ENCODE measurements at places on chromosomes 7 and 10.

- no peak for DNase-seq
Observed at GRCh38 chr7:127534636-127535035, 50.8 kb downstream of the GCC1 start.

- DNase-seq: no peak
Observed at GRCh38 chr7:88329532-88330463, 23.1 kb upstream of the STEAP4 start.

GRCh38 chr10:97319671-97320479 is 804 bp downstream of the FRAT1 start:
- peak; percentile 85 for DNase-seq

DNA sequence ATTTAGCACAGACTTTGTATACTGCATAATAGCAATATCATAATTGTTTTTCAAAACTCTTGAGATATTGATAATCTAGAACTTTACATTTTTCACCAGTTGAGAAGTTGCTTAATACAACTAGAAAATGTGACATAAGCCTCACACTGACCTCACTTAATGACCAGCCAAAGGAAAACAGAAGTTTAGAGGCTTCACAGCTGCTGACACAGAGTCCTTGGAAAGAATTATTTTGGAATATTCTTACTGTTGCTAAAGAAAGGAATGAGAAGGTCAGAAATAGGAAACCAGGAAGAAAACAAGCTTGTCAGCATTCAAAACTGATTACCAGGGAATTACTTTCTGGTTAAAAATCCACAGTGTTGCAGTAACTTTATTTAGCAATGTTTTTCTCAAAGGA is 35.5 kb upstream of the WASL start:
- no peak for DNase-seq

DNA sequence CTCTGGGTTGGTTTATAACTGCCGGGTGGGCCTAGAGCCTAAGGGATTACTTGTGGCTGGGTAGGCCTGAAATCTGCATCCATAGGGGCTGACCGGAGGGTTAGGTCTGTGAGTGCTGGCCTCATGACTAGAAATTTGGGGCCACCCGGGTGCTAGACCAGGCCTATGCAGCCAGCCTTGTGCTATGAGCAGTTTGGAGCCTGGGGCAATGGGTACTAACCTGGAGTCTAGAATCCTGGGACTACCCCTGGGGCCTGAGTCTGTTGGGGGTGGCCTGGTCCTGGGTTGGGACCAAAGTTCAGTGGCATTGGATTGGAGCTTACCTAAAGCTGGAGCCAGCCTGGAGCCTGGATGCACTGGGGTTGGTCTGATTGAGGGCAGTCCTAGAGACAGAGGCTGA is 995.2 kb downstream of the ANKRD7 start:
- DNase-seq: no peak

GRCh38 chr7:138584283-138584682 is 116.9 kb downstream of the SVOPL start:
- no peak for DNase-seq

- DNase-seq: no peak
Observed at GRCh38 chr7:66682350-66683093, 53.8 kb downstream of the KCTD7 start.

GRCh38 chr10:12934777-12935176 is 66.7 kb downstream of the CCDC3 start:
- DNase-seq: no peak

DNA sequence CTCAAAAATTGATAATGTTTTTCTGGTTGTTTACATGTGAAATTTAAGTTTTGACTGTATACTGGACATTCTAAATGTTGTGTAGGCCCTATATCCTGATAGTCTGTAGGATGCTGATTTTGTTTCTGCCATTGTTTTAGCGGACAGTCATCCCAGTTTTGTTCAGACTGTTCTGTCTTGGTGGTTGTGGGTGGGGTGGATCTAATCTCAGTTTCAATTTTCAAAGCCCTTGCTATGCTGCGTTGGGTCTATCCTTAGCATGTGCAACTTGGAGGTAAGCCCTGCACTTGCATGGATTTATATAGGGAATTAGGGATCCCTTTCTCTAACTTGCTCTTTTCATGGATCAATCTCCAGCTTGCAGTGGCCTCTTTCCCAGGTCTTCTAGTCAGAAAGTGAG is 19.1 kb downstream of the DBF4 start:
- no peak for DNase-seq

DNA sequence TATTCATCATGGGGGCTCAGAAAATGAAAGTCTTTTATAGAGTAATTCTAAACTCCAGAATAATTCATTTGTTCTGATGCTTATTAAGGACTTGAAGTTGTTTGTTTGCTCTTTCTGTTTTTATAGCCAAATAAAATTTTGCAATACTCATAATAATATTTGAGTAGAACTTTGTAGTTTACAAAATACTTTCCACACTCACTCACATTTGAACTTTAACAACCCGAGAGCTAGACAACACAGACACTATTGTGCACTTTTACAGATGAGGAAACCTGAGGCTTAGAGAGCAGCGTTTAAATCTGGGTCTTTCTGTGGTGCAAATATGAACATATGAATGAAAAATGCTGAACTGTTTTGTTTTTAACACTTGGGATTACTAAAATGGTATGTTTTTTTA is 126.8 kb downstream of the KAT6B start:
- no peak for DNase-seq

DNA sequence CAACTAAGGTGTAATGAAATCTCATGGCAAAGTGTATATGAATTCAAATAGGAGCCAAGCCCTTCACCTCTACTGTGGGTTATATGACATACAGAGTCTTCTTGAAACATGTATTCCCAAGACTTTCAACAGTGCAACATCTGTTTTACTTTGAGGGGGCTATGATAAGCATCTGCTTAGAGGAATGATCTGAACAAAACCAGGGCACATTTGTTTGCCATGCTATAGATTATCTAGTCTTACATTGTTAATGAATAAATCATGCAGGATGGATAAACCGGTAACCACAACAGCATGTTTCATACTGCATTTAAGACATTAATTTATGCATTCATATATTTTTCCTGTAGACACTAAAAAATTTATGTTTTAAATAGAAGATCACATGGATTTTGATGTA is 1021.9 kb downstream of the LRMDA start:
- DNase-seq: no peak

DNA sequence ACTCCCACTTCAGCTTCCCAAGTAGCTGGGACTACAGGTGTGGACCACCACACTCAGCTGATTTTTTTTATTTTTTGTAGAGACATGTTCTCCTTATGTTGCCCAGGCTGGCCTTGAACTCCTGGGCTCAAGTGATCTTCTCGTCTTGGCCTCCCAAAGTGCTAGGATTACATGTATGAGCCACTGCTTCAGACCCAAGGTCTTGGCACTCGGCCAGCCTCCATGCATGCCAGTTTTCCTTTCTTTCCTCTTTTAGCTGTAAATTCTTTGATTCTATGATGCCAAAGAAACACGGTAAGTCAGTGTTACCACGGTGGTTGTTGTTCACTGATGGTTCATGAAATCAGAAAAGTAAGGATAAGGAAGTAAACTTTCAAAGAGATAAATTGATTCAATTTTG is 3.0 kb upstream of the MGAM start:
- DNase-seq: no peak

GRCh38 chr10:17202506-17202905 is 1.0 kb upstream of the TRDMT1 start:
- DNase-seq: no peak

- no peak for DNase-seq
Observed at GRCh38 chr7:45570797-45571196, 3.4 kb upstream of the ADCY1 start.

GRCh38 chr7:99383791-99384370 is 9.4 kb downstream of the ARPC1B start:
- DNase-seq: no peak

DNA sequence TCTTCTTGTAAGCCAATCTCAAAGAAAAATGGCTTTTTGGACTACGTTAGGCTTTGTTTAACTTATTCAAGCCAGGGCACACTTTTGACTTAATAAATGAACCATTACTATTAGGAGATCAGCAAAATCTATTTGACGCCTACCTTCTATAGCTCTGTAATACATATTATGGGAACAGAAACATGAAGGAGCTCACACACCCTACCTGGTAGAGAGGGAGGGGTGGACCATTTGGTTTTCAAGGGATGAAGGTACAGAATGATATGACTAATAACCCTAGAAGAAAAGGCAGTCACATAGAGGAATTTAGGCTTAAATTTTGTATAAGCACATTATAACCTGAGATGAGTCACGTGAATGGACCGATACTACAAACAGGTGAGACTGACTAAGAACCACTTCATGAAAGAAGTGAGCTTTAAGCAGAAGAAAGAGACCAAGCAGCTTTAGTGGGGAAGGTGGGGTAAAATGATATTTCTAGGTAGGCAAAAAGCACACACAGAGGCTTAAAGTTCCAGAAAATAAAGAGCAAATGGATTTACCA is 106.8 kb upstream of the CTTNBP2 start:
- no peak for DNase-seq

- DNase-seq: no peak
Observed at GRCh38 chr10:99834410-99834809, 52.0 kb downstream of the ABCC2 start.

- no peak for DNase-seq
Observed at GRCh38 chr10:95397747-95398146, 106.9 kb upstream of the PDLIM1 start.

DNA sequence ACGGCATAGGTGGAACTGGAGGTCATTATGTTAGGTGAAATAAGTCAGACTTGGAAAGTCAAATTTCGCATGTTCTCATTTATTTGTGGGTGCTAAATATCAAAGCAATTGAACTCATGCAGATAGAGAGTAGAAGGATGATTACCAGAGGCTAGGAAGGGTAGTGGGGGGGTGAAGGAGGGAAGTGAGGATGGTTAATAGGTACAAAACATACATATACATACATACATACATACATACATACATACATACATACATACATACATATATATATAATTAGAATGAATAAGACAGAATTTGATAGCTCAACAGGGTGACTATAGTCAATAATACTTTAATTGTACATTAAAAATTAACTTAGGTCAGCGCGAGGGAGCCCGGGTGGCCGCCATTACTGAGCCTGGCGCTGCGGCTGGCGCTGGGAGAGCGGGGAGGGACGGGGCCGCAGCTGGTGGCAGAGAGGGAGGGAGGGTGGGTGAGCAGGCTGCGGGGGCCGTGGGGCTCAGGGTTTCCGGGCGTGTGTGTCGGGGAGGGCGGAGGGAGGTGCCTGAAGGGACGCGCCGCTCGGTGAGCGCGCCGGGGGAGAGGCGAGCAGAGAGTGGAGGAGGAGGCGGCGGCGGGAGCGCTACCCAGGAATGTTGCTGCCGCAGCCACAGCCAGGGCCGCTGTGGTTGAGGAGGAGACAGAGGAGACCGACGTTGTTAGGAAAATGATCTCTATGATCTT is 85.8 kb upstream of the EGFR start:
- DNase-seq: no peak

GRCh38 chr10:103231047-103231551 is 14.6 kb upstream of the RPEL1 start:
- no peak for DNase-seq

Data from B cell (primary cell).